T-helper 2 cell treated with Interferon-gamma antibody and Interleukin-4, amounts not matched to agents 5 μg/mL and 100 μg/mL, for 36 hours (primary cell): ENCODE measurements at places on chromosomes 7 and 10.

DNA sequence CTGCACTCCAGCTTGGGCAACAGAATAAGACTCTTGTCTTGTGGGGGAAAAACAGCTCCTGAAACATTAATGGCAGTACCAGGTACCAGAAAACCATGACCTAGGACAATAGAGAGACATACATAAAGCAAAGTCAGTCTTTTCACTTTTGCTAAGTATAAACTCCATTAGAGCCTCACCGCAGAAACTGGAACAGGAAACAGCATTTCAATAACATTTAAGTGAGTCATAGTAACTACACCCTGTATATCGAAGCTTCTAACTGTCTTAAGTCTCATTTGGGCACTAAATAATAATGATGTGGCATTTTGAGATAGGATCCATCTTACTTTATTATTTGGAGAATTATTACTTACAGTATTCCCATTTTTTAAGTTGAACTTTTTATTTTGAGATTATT lies 517.8 kb upstream of the CELF2 start:
- DNase-seq = no peak

DNA sequence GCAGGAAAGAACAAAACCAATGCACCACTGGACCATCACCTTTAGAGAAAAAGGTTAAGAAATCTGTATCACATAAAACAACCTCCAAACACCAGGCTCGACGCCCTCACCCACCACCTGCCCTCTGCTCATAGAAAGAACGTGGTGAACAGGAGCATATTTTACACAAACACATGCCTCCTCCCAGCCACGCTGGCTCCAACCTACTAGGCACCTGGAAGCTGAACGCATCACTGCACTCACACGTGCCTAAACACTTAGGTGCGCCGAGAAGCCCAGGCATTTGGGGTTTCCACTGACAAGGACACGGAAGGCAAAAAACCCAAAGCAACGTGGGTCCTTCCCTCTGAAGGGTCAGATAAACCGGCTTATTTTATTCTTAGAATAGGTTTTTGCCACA lies 56.0 kb downstream of the PTPRN2 start:
- no peak for DNase-seq

GRCh38 chr10:131831561-131831960 lies 69.2 kb upstream of the PPP2R2D start:
- no peak for DNase-seq

DNA sequence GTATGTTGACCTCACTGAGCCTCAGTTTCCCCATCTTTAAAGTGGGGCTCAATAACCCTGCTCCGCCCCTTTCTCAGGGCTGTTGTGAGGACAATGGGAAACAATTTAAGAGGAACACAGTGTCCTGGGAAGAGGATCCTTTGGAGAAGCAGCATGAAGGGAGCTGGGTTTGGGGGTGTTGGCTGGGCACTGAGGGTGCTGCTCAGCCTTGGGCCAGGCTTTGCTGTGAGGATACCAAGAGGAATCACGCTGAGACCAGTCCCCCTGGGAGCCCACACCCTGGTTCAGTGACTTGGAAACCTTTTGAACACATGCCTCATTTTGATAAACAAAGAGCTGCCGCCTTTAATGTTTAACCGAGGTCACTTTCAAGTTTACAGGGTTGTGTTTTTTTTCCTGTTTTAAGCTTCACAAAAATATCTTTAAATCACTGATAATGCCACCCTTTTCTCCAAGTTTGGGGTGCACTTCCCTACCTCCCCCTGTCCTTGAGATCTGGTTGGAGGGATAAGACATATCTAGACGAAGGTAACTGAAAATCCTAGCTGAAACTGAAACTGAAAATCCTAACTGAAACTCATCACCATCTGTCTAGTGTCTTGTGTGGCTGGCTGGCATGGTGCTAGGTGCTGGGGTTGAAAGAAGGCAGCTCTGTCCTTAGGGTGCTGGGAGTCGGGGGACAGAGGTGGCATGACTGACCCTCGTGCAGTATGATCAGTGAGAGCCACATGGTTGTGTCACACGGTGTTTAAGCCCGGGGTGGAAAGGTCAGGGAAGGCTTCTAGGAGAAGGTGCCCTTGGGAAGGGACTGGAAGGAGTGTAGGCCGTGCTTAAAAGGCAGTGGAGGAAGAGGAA lies 27.7 kb downstream of the ZNF775 start:
- DNase-seq = peak; percentile 31

DNA sequence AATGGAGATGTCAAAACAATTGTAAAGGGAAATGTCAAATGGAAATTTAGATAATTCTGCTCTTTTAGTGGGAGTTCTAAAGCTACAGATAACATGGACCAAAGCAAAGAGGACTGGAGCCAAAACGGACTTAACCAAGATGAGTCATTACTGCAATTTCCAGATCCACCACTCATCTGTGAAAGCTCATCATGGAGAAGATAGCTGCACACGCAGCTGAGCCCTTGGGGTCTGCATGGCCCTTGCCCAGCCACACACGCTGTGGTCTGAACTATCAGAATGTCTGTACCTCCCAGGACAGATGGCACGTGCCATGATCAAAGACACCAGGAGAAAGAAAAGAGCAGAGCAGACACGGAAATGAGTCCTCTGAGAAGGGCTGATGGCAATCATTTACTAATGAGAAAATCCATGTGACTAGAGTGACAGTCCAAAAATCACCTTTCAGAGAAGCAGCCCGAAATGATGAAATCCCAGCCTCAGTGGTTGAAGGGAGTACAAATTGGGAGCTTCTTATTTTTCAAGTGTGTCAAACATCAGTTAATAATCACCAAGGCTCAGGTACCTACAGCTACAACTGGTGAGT lies 177.9 kb upstream of the MGMT start:
- DNase-seq = no peak

DNA sequence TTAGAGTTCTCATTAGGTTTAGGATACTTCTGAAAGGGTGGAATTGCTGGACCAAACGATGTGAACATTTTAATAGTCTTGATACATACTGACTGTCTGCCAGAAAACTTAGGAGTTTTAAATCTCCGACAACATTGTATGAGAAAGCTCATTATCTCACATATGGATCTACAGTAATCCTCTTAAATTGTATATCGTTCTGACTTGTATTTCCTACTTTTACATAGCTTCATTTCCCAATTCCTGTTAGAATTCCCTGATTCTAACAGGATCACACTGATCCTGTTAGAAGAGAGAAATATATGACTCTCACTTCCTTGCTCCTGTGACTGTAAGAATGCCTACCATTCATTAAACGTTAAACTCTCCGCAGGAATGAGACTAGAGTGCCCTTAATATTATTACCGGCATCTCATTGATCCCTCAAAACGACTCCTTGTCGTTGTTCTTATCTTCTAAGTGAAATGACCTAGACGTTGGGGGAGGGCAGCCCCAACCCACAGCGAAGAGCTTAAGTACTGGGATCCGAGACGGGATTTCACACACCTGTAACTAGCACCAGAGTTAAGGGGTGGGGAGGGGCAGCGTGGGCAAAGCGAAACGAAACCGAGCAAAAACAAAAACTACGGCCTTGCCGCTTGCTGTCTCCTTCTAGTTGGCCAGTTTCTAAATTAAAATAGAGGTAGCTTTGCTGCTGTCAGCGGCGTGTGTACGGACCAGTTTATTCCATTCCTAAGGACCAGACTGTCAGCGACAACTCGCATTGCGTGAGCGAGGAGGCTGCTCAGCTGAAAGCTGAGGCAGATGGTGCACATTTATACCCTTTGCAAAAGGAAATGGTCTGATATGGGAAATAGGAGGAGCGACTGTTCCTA lies 678 bp upstream of the TMEM106B start:
- no peak for DNase-seq

DNA sequence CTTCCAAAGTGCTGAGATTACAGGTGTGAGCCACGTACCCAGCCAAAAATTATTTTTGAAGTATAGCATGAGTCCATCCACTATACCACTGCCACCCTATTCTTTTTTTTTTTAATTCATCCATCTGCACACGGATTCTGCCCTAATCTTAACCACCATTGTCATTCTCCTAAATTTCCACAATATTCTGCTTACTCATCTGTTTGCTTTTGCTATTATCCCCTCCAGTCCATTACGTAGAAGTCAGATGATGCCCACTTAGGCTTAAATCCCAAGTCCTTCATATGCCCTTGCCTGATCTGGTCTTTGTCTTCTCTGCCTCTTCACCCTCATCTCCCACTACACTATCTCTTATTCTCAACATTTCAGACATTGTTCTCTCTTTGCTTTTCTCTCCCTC lies 86.7 kb downstream of the MMRN2 start:
- no peak for DNase-seq

DNA sequence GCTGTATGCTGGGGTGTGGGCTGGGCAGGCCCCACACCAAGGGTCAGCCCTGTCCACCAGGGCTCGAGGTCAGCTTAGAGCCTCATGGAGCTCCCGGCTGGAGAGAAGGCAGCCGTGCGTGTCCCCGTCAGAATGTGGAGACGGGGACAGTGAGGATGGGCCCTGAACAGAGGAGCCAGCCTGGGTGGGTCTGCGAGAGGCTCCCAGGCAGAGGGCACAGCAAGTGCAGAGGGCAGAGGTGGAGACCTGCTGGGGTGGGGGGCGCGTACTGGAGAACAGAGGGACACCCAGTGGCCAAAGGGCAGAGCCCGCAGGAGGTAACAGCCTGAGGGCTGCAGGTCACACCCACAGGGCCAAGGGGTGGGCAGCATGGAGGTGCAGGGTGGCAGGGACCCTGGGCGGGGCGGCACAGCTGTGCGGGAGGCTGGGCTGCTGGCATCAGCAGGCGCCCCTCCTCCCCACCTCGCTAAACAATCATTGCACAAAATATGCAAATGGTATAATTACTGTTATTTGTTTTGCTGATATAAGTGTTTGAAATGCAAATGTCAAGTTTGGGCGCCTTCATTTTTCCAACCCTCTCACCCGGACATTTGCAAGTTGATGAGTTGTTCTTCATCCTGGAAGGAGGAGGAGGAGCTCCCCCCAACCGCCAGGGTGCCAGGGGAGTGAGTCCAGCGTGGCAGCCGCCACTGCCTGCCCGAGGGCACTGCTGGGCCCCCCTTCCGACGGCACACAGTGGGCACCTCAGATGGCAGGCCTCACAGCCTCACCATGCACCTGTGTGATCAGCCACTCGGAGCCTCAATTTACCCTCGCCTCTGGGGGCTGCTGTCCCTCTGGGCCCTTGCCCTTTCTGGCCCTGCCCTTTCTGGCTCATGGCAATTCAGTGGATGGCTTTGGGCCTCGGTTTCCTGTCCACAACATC lies 35.0 kb downstream of the ELFN1 start:
- DNase-seq = no peak

DNA sequence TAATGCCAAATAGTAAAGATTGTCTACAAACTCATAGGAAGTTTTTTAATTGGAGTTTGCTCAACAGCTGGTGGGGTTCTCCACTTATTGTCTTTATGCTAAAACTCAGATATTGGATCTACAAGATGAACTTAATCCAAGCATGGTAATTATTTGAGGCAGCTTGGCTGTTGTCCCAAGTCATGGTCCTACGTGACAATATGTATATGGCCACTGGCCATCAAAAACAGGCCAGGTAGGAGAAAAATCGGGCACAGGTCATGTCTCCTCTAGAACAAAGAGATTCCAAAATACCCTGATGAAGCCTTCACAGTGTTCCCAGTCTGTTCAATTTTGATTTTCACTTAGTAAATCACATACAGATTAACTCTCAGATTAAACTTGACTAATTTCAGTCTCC lies 606.4 kb downstream of the TNS3 start:
- no peak for DNase-seq

DNA sequence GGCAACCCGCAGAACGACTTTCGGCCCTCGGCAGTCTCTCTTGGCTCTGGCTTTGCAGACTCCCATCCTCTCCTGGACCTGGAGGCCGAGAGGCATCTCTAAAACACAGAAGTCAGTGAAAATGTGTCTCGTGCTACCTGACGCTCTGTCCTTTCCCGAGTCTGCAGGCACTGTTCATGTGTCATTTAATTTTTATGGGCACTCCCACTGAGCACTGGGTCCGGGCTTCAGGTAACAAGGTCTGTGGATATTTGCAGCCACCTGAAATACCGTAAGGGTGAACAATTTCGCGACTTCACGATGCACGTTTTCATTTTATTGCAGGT lies 96.8 kb downstream of the GLRX3 start:
- no peak for DNase-seq

DNA sequence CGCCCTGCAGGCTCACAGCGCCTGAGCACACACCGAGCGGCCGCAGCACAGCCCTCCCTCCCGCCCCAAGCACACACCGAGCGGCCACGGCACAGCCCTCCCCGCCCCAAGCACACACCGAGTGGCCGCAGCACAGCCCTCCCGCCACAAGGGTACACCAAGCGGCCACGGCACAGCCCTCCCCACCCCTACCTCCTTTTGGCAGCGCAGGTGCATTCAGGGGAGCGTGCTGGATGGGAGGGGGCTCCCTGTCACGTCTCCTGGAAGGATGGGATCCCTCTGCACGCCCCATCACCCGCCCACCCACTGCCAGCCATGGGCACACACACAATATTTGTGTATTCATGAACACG lies 482.6 kb downstream of the DNAJB6 start:
- DNase-seq = no peak

DNA sequence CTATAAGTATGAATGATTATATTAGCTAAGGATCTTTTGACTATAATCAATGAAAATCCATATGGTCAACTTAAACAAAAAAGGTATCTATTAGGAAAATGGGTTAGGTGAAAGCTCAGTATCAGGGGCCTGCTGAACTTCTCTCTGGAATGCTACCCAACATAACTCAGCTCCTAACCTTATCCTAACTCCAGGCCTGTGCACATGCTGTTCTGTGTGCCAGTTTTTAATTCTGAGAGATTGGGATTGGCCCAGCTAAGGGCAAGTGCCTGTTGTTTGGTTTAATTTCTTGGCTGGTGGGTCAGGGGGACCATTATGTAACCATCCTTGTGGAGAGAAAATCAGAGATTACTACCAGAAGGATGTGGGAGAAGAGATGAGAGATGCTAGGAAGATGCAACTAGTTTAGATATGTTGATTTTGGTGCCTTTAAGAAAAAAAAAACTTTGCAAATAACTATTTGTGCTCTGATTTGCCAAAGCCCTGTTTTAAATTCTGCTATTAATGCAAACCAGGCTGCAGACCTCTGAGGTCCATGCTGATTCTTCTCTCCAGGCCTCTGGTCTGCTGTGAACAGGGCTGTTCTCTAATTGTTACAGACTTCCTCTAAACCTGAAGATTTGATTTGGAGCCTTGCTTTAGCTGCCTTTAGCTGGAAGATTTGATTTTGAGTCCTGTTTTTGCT lies 23.9 kb upstream of the HDAC9 start:
- no peak for DNase-seq

DNA sequence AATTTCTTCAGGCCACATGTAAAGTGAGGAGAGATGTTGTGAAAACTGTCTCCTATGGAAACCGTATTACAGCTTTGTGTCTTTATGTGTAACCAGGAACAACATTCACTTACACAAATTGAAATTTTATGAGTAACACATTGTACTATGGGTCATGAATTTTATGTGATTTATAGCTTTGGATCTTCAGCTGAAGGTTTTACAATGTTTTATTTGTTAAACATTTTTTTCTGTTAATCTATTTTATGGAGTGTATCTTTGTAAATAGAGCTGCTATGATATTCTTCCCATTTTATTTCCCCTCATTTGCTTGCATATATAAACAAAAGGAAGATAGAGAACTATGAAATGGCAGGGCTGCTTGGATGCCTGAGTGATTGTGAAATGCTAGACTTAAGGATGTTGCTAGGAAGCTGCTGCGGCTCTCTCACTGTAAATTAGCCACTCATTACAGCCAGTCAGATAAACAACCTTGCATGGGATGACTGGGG lies 104.5 kb upstream of the PCLO start:
- DNase-seq = no peak
